ENCODE measurements at places on chromosomes 6 and 20.

DNA sequence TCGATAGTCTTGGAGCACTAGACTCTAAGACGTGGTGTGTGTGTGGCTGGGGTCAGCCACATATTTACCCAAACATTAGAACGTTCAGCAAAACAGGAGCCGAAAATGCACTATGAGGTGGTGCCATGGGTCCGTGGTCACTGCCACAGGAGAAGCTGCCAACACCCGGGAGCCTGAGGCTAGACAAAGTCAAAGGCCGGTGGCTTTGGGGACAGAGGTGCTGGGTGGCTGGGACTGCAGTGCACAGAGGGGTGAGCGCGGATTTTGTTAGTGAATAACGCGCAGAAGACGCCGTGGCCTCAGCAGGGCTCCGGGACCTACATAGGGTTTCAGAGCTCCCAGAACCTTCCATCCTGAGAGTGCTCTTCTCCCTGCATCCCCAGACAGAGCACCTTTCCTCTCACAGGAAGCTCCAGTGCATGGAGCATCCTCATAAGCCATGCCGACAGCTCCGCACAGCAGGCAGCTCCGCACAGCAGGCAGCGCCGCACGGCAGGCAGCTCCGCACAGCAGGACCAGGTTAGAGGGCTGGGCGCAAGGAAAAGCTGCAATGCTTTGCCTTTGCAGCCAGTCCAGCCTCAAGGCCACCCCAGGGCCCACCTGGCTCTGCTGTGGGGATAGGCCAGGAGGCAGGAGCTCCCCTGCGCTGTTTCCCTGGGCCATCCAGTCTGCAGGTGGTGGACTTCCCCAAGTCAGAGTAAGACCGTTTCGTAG, 304.1 kb downstream of the TAF4 start:
- DNase-seq: no peak

DNA sequence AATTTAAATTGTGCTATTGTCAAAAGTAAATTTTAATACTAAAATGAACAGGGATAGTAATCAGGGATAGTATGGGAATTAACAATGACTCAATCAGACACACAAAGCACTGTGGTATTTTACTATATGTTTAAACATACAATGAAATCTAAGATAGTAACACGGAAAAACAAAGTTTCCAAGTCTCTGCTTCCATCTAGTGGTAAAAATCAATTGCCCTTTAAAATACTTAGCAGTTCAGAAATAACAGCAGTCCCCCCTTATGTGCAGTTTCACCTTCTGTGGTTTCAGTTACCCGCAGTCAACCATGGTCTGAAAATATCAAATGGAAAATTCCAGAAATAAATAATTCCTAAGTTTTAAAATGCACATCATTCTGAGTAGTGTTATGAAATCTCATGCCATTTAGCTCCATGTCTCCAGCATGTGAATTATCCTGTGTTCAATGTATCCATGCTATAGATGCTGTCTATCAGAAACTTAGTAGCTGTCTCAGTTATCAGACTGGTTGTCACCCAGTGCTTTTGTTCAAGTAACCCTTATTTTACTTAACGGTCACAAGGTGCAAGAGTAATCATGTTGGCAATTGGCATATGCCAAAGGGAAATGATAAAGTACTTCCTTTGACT, 58.5 kb downstream of the AHI1 start:
- no peak for DNase-seq

- DNase-seq: no peak
Observed at GRCh38 chr6:121615493-121615892, 180.0 kb downstream of the GJA1 start.

DNA sequence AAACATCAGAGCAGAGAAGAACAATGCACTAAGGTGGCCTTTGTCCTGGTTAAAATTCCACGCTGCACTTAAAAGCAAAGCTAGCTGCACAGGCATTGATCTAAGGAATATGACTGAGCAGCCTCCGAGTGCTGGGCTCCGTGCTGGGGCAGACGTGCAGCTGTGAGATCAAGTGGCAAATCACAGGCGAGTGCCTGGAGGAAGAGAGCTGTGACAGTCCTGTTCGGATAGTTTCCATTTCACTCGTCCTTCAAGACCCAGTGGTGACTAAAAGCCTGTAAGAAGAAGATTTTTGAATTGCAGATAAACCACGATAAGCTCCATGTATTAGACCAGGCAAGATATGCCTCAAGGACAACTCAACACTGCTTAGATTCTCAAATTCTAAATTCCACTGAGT, 247.9 kb downstream of the ANKRD60 start:
- no peak for DNase-seq

- DNase-seq: no peak
Observed at GRCh38 chr6:150876598-150876997, 11.1 kb downstream of the MTHFD1L start.

- DNase-seq: no peak
Observed at GRCh38 chr6:155272353-155273232, 8.8 kb downstream of the CLDN20 start.

GRCh38 chr6:35650015-35650414, 38.7 kb downstream of the FKBP5 start:
- no peak for DNase-seq

DNA sequence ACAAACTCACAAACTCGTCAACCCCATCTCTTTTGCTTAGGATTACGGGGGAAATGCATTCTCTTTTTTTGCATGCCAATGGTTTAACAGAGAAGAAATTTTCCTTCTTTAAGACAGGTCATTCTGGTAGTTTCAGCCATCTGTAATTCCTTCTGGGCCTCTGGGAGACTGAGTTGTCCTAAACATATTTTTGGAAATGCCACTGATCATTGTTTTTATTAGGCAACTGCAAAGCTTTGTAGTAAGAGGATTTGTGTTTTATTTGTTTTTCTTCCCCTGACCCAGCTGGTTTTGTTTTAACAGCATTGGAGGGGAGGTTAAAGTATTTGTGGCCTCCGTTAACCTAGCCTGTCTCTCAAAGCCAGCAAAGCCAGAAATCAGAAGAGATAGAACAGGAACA, 73.1 kb upstream of the ISM1 start:
- DNase-seq: no peak

GRCh38 chr20:33686984-33687366, 790 bp upstream of the E2F1 start:
- DNase-seq: no peak

DNA sequence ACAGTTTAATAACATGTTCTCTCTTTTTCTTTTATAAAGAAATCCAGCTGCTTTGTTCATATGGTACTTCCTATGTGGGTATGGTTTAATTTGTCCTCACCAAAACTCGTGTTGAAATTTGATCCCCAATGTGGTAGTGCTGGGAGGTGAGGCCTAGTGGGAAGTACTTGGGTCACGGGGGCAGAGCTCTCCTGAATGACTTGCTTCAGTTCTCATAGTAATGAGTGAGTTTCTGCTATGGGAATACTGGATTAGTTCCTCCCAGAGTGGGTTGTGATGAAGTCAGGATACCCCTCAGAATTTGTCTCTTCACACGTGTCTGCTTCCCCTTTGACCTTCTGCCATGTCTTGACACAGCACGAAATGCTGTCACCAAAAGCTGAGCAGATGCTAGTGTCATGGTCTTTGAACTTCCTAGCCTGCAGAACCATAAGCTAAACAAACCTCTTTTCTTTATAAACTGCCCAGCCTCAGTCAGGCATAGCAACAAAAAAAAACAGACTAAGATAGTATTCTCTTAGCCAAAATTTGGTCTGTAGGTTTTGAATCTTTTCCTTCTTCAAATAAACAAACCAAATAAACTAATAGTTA, 87.8 kb upstream of the HS3ST5 start:
- no peak for DNase-seq

DNA sequence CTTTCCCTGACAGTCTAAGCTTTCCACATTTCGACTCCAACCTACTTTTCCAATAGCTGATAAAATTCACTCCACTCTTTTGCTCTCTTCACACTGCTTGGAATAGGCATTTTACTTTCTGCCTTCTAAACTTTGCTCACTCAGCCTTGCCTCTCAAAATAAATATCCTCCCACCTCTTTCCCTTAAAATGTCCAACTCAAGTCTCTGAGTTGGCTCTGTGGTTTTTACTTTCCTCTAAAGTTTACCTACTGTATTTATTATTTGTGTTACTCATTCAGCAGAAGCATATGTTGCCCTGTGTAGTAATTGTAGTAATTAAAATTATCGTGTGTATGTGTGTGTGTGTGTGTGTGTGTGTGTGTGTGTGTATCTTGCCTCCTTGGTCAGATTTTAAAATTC, 20.0 kb upstream of the CDYL start:
- DNase-seq: no peak

- no peak for DNase-seq
Observed at GRCh38 chr6:109434456-109434855, 6.0 kb downstream of the PPIL6 start.

DNA sequence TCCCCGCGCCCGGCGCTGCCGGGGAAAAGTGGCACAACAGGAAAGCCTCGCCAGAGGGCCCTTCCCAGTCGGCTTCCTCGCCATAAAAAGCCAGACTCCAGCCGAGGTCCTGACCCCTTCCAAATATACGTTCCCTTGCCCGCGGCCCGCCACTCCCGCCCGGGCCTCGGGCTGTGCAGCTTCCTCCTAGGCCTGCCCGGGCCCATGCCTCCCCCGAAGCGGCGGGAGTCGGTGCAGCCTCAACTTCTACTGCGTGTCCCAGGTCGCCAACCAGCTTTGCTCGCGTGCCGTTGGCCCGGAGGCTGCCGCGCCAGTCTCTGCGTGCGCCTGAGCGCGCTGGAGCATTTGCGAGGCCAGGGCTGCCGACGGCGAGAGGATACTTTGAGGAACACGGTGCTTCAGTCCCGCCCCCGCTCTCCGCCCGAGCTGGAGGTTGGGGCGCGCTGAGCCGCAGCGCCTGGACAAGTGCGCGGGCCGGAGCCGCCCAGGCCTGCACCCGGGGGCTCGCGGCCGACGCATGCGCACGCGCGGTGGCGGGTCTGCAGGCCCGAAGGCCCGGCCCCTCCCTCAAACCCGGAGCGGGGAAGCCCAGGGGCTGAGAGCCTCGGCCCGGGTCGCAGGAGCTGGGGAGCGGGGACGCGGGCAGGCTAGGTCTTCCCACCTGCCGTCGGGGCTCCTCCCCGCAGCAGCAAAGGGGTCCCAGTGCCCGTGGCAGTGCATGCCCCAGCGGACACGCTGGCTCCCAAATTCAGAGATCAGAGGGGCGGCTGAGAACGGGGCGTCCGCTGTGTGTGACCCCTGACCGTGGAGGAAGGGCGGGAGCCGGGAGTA, 10.2 kb downstream of the FOXC1 start:
- no peak for DNase-seq

DNA sequence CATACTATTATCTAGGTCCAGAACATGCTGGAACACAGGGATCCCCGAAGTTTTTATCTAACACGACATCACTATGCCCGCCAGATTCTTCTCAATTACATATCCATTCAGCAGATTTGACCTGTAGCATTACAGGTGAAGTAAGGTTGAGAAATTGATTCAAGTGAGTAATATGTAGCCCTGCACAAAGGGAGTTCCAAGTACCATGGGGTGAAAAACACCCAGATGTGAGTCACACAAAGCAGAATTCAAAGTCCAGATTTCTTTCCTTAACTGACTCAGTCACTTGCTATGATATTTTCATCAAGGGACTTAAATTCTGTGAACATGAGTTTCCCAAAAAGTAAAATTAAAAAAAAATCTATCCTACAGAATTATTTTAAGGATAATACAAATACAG, 655.4 kb upstream of the PTCHD4 start:
- no peak for DNase-seq

DNA sequence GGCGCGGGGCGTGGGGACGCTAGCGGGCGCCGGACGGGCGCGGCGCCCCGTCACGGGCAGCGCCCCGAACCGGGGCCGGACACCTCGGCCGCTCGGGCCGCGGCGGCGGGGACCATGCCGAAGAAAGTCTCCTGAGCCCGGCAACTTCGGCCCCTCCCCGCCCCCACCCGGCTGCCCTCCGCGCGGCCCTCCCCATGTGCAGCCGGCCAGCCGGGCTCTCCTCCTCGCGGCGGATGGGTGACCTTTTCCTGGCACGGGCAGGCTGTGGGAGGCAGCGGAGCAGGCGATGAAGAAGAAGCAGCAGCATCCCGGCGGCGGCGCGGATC, 278 bp downstream of the UST start:
- no peak for DNase-seq

GRCh38 chr20:48673507-48673906, 154.3 kb downstream of the PREX1 start:
- no peak for DNase-seq

DNA sequence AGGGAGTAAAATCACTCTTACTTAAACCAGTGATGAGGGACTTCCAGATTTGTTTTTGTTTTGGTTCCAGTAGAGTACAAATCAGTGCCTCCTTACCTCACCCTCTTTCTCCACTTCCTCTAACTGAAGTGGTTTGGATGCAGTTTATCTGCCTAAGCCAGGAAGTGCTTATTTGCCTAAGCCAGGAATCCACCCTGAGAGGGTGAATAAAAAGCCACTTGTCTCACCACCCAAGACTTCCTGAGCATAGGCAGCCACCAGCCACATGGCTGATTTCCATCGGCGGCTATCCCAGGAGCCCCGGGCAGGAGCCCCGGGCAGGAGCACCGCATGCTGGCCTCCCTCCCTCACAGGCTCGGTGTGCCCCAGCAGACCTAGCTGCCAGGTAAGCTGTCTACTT, 12.0 kb downstream of the LRP11 start:
- no peak for DNase-seq

GRCh38 chr6:81897793-81898192, 145.3 kb upstream of the TENT5A start:
- DNase-seq: no peak

DNA sequence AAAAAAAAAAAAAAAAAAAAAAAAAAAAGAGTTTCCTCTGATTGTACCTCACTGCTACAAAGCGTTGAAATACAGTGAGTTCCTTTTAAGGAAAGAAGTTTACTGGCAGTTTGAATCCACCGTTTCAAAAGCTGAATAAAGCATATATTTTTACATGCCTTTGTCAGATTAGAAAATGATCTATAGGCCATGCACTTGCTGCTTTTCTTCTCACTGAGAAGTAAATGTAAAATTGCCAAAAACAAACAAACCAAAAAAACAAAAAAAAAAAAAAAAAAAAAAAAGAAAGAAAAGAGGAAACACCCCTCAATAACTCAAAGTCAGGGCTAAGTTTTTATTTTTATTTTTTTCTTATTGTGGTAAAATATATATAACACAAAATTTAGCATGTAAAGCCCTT, 81.9 kb downstream of the LYRM4 start:
- no peak for DNase-seq

DNA sequence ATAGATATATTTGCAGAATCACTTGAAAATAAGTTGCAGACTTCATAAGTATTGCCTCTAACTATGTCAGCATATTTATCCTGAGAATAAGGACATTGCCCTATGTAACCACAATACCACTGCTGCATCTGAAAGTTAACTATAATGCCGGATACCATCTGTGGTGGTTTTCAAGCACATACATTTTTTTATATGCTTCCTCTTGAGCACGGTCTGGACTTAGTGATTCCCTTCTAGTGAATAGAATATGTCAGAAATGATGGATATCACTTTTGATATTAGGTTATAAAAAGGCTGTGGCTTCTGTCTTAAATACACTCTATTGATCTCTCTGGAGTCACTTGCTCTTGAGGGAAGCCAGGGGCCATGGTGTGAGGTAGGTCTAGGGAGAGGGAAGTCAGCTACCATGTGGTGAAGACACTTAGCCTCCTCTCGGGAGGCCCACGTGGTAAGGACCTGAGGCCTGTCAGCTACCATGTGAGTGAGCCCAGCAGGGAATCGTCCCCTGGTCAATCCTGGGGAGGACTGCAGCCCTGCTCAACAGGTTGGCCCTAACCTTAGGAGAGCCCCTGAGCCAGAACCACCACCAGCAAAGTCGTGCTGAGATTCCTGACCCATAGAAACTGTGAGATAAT, 57.5 kb downstream of the CCDC170 start:
- DNase-seq: no peak

- DNase-seq: no peak
Observed at GRCh38 chr6:104788400-104788799, 71.3 kb downstream of the HACE1 start.

GRCh38 chr6:53734473-53735299, 60.1 kb upstream of the LRRC1 start:
- no peak for DNase-seq

- DNase-seq: no peak
Observed at GRCh38 chr6:75463908-75464307, 29.7 kb downstream of the FILIP1 start.
